ENCODE measurements at places on chromosomes 2 and 18. TPM values are rescaled to one million over a fixed set of nuclear protein-coding genes. Genes with fewer than 3 reads are reported as not detected.

- no peaks in the 10 kb centered on the region for H3K27me3 ChIP-seq
- H3K4me1 ChIP-seq, result peaks cover 28% of the 10 kb centered on the region
Measured at GRCh38 chr18:74499633-74500032, 3.5 kb downstream of the CNDP2 start.

DNA sequence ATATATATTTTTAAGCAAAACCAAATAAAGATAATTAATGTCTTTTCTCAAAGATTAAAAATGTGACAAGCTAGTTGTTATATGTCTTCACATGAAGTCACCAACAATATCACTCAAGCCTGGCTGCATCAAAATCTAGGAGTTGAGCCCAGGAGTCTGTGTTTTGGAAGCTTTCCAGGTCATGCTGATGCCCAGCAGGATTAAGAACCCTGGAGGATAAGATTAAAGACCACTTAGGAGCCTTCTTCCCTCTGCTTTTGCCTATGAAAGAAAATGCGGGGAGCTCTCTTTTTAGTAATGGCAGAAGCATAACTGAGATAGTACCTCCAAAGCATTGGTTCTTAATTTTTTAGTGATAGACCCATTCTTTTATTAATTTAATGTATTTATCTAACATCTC is 157.4 kb downstream of the ASXL3 start:
- H3K27ac ChIP-seq, result no peak overlapping the region
- no peak overlapping the region for H3K4me3 ChIP-seq
- no peaks in the 10 kb centered on the region for H3K27me3 ChIP-seq
- H3K4me1 ChIP-seq, result no peaks in the 10 kb centered on the region
- H3K36me3 ChIP-seq, result no peaks in the 10 kb centered on the region

DNA sequence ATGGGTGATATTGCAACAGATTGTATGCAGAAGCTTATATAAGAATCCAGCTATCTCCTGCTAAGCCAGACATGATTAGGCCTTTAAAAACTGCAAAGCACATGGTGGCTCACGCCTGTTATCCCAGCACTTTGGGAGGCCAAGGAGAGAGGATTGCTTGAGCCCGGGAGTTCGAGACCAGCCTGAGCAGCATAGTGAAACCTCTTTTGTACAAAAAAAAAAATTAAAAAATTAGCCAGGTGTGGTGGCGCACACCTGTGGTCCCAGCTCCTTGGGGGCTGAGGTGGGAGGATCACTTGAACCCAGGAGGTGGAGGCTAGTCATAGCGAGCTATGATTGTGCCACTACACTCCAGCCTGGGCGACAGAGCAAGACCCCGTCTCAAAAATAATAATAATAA is 204.6 kb downstream of the TNS1 start:
- H3K36me3 ChIP-seq, result no peaks in the 10 kb centered on the region
- no peaks in the 10 kb centered on the region for H3K27me3 ChIP-seq
- no peak overlapping the region for H3K4me3 ChIP-seq
- H3K4me1 ChIP-seq, result no peaks in the 10 kb centered on the region

DNA sequence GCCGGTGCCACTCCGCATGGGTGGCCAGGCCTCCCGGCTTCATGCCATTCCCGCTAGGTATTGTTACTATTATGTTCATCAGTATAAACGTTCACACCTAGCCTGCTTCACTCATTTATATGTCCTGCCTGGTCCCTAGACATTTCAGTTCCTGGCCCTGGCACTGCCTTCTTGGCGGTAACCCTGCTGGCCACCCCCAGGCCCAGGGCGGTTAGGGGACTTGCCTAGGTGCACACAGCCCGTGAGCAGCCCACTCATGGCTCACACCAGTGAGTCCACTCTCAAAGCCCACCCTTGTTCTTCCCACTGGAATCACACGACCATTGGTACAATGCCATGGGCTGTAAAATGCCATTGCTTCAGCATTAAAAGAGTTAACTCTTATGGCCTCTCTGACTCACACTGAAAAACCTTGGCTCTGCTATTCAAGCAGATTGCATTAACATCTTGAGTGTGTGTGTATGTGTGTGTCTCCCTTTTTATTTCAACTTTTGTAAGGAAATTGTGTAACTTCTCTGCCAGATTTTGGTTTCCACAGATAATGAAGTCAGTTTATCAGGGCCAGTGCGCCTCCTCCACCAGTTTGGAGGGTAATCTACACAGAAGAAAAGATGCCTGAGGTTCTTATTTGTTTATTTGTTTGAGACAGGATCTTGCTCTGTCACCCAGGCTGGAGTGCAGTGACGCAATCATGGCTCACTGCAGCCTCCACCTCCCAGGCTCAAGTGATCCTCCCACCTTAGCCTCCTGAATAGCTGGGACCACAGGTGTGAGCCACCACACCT is 74.2 kb downstream of the RAB31 start:
- peak; percentile 89 for DNase-seq
- peak overlapping the region; percentile 75 for H3K27ac ChIP-seq
- H3K4me1 ChIP-seq, result peaks cover 21% of the 10 kb centered on the region
- H3K27me3 ChIP-seq, result no peaks in the 10 kb centered on the region
- no peak overlapping the region for H3K4me3 ChIP-seq

GRCh38 chr2:198807131-198807530 is 650.6 kb downstream of the SATB2 start:
- H3K4me3 ChIP-seq, result no peak overlapping the region
- no peak for DNase-seq
- no peak overlapping the region for H3K27ac ChIP-seq
- no peaks in the 10 kb centered on the region for H3K36me3 ChIP-seq
- H3K27me3 ChIP-seq, result no peaks in the 10 kb centered on the region

- DNase-seq, result no peak
- no peak overlapping the region for H3K27ac ChIP-seq
- peaks cover 62% of the 10 kb centered on the region for H3K27me3 ChIP-seq
- no peak overlapping the region for H3K4me3 ChIP-seq
- 0 out of 2 replicates have a peak, but pooled peaks cover 4% of the 10 kb centered on the region for H3K4me1 ChIP-seq
Measured at GRCh38 chr2:232483923-232484627, 3.6 kb downstream of the ECEL1 start.

- DNase-seq, result no peak
- peaks cover 68% of the 10 kb centered on the region for H3K4me1 ChIP-seq
- H3K4me3 ChIP-seq, result no peak overlapping the region
- H3K36me3 ChIP-seq, result no peaks in the 10 kb centered on the region
- no peaks in the 10 kb centered on the region for H3K27me3 ChIP-seq
- no peak overlapping the region for H3K27ac ChIP-seq
Measured at GRCh38 chr18:44730803-44731529, 50.3 kb downstream of the SETBP1 start.

The CNDP1 gene
- total RNA-seq, result not detected

- H3K36me3 ChIP-seq, result no peaks in the 10 kb centered on the region
- no peak for DNase-seq
- H3K27me3 ChIP-seq, result no peaks in the 10 kb centered on the region
- H3K27ac ChIP-seq, result no peak overlapping the region
Measured at GRCh38 chr2:44055664-44056063, 59.9 kb upstream of the LRPPRC start.
